Activated naive CD4-positive, alpha-beta T cell treated with anti-CD3 and anti-CD28 coated beads, Interleukin-2, amount 50 U/mL, for 72 hours (primary cell): ENCODE measurements at places on chromosomes 7 and 10. TPM values are rescaled to one million over a fixed set of nuclear protein-coding genes. Genes with fewer than 3 reads are reported as not detected.

DNA sequence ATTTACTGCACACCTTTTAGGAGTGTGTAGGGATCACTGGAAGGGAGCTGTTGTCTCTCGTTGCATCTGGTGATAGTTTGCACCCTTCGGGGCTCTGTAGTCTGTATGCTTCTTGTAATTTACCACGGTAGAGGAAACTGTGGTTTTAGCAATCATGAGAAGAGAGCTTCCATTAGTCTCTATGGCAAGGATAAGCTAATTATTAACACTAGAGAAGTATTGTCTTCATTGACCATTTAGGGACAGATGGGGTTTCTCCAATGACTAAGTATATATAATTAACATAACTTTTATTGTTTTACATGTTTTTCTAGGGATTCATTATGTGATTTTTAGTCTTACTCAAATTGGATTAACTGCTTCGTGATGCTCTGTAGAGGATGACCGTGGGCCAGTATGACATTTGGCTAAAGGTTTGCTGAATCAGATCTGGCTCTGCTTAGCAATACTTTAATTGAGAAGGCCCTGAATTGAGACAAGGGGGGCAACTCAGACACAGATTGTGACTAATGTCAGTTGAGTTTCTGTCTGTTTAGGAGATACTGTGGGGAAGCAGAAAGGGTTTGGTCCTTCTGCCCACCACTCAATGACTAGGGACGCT is 8.7 kb downstream of the SLC18A2 start:
- no peak for DNase-seq

DNA sequence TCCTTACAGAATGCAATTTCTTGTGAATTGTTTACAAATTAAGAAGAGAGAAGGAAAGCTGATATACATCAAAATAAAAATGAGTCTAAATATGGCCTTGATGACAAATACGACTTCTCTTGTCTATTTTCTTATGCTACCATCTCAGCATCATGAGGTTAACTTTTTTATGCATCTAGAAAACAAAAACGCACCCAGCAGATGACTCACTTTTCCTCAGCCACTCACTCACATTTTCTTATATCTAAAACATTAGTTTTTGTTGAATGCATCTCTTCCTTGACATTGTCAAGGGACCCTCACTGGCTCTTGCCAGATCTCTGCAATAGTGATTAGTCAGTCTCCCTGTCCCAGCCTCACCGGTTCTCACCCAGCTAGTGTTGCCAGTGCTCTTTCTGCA is 256.4 kb upstream of the SLC26A5 start:
- no peak for DNase-seq

DNA sequence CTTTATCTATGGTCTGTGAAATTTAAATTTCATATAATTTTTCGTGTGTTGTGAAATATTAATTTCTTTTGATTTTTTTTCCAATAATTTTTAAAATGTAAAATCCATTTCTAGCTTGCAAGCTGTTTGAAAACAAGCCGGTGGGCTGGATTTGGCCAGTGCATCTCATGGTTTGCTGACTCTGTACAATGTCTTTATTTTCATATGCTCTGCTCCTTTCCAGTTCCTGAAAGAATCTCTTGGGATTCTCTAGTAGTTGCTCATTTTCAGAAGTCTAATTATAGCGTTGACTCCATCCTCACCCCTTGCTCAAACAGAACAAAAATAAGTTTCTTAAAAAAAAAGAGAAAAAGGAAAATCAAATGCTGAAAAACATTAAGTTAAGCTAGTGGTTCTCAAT is 21.4 kb downstream of the UBN2 start:
- DNase-seq, result no peak

- no peak for DNase-seq
Measured at GRCh38 chr10:14240253-14241189, 90.2 kb downstream of the FRMD4A start.

GRCh38 chr10:7185367-7185690 is 225.5 kb downstream of the SFMBT2 start:
- no peak for DNase-seq

The PDE1C gene
- not detected for total RNA-seq

The CCL26 gene
- not detected for total RNA-seq

The PRRT4 gene
- not detected for total RNA-seq

The CFAP46 gene
- total RNA-seq, result not detected
